ENCODE measurements at places on chromosomes 6 and 20. TPM values are rescaled to one million over a fixed set of nuclear protein-coding genes. Genes with fewer than 3 reads are reported as not detected.
A peak's percentile ranks its signal among the peaks of the same experiment; 100 is the strongest.

DNA sequence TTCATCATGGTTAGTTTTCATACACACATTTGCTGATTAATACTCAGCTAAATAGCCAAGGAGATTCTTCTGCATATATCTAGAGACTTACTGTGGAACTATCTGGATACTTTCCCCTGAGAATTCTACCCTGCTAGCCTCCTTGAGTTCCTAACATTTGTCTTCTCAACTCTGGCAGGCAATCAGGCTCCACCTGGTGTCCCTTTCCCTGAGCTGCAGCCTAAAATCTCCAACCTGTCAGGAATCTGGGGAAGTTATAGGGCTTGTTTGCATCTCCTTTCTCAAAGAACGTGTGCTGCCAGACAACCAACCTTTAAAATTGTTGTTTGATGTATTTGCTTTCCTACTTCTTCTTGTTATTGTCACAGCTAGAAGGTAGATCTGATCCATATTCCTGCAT is 73.4 kb downstream of the FUT9 start:
- peak; percentile 45 for DNase-seq

DNA sequence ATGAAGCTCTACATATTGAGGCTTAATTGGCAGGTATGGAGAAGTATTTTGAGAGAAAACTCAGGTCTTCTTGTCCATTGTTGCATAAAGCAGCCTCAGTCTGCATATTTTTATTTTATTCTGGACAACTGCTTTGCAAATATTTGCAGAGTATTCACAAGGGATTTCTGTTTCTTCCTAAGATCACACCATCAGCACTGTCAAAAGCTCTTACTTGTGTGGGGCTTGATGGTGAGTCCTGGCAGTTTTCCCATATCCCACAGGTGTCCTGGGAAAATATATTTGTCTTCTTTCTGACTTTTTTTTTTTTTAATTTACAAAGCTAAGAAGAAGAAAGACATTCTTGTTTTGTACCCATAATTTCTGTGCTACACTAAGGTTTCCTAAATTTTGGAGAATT is 16.9 kb upstream of the MLIP start:
- DNase-seq = no peak

ID4 gene
- total RNA-seq = 31.9 TPM

- peak; percentile 11 for DNase-seq
Measured at GRCh38 chr6:34664256-34664971, 32.2 kb downstream of the ILRUN start.

DNA sequence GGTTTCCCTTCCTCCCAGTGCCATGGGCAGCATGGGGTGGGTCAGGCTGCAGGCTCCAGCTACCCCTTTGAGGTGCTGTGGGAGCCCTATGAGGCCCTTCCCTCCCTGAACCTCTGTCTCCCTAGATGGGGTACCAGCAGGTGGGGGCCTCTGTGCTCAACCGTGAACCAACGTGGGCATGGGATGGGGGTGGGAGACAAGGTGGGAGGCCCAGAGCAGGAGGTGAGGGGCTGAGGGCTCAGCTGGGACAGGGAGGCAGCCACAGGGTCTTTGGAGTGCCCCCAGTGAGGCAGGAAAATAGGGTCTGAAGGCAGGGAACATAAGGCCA is 33.3 kb downstream of the SUN5 start:
- no peak for DNase-seq

DNA sequence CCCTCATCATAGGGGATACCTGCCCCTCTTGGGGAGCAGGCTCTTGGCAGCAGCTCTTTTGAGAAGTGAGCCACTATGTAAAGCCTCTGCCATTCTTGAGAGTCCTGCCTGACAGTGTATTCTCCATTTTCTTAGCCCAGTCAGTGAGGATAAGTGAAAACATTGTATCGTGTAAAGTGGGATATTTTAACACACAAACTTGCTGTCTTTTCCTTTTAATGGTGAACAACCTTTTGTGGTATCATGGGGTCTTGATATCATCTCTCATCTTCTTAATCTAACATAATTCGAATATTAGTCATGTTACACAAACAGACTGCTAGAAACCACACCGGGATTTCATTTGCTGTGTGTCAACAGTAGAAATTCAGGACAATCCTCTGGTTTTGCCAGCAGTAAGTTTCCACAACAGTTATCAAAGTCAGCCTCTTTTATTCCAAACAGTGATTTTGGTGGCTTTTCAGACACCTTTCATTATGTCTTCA is 136.2 kb downstream of the HIVEP1 start:
- no peak for DNase-seq

OOEP gene
- not detected for total RNA-seq

GHRH gene
- not detected for total RNA-seq

- no peak for DNase-seq
Measured at GRCh38 chr20:1664911-1665310, 7.3 kb upstream of the SIRPG start.

CTCFL gene
- 0.42 TPM for total RNA-seq

CPNE5 gene
- total RNA-seq = not detected

COL10A1 gene
- total RNA-seq = not detected

AVP gene
- total RNA-seq = not detected

GRCh38 chr6:79684876-79685275 is 53.7 kb downstream of the SH3BGRL2 start:
- DNase-seq = no peak

SYCP2 gene
- total RNA-seq = 3.9 TPM

FABP7 gene
- 202 TPM for total RNA-seq

DNA sequence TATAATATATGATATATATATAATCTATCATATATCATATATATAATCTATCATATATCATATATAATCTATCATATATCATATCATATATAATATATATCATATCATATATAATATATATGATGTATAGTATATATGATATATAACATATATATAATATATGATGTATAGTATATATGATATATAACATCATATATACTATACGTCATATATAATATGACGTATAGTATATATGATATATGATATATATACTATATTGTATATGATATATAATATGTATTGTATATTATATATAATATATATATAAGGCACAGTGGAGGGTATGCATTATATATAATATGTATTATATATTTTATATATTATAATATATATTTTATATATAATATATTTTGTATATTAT is 36.7 kb downstream of the PTPRA start:
- no peak for DNase-seq

GRCh38 chr6:145815309-145816274 is 997 bp upstream of the FBXO30 start:
- peak; percentile 2 for DNase-seq

COL21A1 gene
- total RNA-seq = 0.16 TPM

DNA sequence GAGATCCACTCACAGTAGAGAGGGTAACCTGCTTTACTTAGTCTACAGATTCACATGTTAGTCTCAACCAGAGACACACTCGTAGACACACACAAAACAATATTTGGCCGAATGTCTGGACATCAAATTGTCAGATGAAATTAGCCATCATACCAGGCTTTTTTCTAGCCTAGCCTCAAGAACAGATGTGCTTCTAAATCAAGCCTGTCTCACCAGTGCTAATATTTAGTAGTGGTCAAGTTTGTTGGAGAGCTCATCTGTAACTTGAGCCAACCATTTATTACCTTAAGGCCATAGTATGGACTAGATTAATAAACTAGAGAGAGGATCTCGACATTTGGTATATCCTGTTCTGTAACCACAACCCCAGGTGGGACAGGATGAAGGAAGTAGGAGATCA is 1118.8 kb upstream of the MAP3K7 start:
- no peak for DNase-seq

DNA sequence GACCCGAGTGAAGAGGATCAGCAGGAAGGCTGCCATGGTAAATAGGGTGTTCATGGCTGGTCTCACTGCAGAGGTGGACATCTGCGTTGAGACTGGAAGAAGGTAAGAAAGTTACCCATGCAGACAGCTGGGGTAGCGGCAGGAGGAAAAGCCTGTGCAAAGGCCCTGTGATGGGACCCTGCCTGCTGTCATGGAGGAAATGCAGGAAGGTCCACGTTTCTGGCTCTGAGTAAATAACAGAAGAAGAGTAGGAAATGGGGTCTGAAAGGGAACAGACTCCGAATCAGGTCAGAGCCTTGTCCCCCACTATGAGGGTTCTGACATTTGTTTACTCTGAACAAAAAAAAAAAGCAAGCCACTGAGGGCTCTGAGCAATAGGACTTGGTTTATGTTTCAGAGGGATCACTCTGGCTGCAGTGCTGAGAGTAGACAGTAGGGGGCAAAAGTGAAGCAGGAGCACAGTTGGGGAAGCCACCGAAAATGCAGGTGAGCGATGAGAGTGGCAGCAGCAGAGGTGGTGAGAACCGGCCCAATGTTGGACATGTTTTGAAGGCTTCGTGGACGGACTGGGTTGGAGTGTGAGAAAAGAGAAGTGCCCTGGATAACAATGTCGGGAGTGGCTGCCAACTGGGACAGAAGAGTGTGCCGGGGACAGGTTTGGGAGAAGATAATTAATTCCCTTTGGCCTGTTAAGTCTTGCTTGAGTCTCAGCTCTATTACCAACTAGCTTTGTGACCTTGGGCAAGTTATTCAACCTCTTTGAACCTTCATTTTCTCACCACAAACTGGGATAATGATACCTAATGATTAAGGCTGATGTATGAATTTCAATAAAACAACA is 57.9 kb upstream of the MAP7 start:
- peak; percentile 77 for DNase-seq

DNA sequence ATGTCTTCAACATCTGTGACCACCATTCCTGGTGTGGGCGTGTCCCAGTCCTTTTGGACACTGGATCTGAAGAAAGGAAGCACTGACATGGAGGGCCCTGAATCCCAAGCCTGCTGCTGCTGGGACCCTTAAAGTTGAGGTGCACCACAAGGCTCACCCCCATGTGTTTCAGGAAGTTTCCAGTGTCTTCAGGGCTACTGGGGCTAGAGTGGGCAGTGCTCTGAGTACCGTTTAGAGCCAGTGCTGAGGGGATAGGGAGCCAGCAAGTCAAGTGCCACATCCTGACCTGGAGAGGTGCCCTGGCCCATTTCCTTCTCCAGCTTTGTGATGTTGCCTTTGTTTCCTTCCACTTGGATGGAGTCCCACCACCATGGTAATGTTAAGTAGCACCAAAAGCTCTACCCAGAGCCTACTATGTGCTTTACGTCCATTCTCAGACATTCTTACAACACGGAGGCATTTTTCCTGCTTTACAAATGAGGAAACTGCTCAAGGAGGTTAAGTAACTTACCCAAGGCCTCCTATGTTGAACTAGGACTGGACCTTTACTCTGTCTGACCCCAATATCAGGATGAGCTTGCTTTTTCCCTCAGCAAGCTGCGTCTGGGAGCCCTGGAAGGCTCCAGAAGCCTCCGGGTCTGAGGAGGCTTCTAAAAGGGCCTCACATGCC is 552 bp upstream of the DEF6 start:
- no peak for DNase-seq

GRCh38 chr6:110475066-110475653 is 1.3 kb downstream of the SLC22A16 start:
- no peak for DNase-seq

GRCh38 chr6:38100380-38100779 is 280.9 kb downstream of the ZFAND3 start:
- DNase-seq = no peak

- DNase-seq = no peak
Measured at GRCh38 chr6:18380158-18380836, 6.9 kb upstream of the RNF144B start.

SNRNP48 gene
- total RNA-seq = 15.8 TPM

OLIG3 gene
- total RNA-seq = not detected

BTNL2 gene
- not detected for total RNA-seq
